ENCODE measurements at places on chromosomes 2 and 18. TPM values are rescaled to one million over a fixed set of nuclear protein-coding genes. Genes with fewer than 3 reads are reported as not detected.

- DNase-seq: no peak
Observed at GRCh38 chr18:50986360-50987087, 18.7 kb downstream of the ELAC1 start.

GRCh38 chr2:235201756-235202155 is 249.9 kb downstream of the SH3BP4 start:
- no peak for DNase-seq

DNA sequence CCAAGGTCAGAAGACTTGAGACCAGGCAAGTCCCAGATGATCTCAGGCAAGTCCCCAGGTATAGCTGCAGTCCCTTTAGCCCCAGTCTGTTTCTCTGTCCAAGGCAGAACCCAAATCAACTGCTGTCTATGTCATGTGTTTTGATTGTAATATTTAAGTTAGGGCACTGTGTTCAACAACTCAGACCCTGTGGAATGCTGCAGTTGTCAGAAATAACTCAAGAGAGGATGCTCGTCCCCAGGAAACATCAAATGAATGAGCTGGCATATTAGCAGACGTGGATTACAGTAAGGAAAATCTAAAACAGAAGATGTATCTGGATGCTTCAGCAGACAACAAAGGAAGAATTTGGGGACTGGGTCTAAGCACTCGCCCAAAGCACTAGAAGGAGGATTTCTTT is 70.1 kb downstream of the BCL11A start:
- DNase-seq: peak; percentile 87

- DNase-seq: no peak
Observed at GRCh38 chr2:181341855-181342600, 115.2 kb upstream of the ITGA4 start.

DNA sequence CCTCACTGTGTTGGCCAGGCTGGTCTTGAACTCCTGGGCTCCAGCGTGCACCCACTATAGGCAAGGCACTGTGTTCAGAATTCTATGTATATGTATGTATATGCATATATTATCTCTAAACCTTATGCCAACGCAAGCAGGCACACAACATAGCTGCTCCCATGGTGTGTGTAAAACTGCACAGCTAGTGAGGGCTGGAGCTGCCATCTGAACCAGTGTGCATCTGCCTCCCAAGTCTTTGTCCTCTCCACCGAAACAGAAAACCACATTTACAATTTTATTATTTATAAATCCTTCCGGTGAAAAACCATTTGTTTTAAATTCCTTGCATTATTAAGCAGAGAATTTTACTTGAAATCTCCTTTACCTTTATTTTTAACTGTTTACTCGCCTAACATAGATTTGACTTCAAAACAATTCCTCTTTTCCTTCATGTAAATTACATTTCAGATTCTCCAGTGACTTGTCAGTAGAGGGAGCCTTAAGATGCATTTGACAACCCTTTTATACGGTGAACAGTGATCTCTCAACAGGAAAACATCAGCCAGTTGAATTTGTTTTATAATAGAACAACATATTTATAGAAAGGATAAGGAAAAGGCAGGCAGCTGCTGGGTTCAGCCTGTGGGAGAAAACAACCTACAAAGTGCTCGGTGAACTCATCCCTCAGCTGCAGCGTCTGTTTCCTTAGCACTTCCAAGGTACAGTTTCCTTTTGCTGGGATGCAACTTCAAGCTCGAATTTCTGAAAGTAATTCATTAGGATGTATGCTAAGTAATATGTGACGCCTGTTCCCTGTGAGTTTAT is 101.2 kb downstream of the MYT1L start:
- no peak for DNase-seq

DNA sequence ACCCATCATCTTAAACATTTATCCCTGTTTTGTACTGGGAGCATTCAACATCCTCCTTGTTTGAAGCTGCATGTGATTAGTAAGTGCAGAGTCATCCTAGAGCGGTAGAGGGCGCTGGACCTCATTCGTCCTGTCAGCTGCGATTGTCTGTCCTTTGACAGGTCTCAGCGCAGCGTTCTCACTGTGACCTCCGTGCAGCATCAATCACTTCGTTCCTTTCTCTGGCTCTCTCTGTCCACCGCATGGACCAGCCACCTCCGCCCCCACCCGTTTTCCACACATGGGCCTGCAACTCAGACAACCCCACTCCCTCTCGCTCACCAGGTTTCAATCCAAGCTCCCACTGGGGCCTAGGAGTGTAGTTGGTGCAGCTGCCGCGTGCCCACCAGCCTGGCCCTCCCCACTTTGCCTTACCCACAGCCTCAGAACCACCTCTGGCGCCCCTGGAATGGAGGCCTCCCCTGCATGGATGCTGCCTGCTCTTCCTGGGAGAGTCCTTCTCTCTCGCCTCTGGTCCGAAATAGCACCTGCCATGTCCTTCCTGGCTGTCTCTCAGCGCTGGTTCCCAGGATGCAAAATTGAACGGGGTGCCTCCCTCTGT is 90.5 kb downstream of the NDUFA10 start:
- DNase-seq: peak; percentile 72

DNA sequence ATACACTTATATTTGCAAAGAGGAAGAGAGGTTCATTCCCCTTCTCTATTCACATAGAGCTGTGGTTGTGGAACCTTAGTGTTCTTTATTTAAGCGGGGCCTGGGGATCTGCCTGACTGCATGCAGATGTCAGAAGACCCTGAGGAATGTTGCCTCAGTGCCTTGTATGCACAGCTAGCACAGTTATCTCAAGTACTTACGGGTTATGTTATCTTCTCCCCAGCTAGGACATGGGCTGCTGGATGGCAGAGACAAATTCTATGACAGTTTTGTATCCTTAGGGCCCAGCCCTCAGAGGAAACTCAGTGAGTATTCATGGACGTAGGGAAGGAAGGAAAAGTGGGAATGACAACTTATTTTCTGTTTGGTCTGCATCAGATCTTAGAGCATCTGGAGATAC is 37.7 kb upstream of the RTN4 start:
- no peak for DNase-seq

- no peak for DNase-seq
Observed at GRCh38 chr2:241036964-241037421, 38.6 kb downstream of the SNED1 start.

GRCh38 chr2:13916066-13916465 is 716.5 kb upstream of the LRATD1 start:
- DNase-seq: peak; percentile 44

GRCh38 chr2:203649176-203649814 is 57.1 kb upstream of the CD28 start:
- DNase-seq: no peak

DNA sequence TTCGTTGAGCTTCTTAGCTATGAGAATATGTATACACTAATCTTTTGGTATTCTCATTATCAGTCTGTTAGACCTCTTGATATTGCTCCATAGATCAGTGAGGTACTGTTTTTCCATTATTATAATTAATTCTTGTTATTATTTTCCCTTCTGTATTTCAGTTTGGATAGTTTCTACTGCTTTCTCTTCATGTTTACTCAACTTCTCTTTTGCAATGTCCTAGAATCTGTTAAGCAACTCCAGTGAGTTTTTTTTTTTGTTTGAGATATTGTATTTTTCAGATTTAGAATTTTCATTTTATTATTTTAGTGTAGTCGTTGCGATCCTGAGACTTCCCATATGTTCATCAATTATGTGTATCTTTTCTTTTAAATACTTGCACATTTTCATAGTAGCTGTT is 260.8 kb downstream of the SETBP1 start:
- no peak for DNase-seq

GRCh38 chr18:9025091-9025838 is 77.2 kb upstream of the NDUFV2 start:
- no peak for DNase-seq

DNA sequence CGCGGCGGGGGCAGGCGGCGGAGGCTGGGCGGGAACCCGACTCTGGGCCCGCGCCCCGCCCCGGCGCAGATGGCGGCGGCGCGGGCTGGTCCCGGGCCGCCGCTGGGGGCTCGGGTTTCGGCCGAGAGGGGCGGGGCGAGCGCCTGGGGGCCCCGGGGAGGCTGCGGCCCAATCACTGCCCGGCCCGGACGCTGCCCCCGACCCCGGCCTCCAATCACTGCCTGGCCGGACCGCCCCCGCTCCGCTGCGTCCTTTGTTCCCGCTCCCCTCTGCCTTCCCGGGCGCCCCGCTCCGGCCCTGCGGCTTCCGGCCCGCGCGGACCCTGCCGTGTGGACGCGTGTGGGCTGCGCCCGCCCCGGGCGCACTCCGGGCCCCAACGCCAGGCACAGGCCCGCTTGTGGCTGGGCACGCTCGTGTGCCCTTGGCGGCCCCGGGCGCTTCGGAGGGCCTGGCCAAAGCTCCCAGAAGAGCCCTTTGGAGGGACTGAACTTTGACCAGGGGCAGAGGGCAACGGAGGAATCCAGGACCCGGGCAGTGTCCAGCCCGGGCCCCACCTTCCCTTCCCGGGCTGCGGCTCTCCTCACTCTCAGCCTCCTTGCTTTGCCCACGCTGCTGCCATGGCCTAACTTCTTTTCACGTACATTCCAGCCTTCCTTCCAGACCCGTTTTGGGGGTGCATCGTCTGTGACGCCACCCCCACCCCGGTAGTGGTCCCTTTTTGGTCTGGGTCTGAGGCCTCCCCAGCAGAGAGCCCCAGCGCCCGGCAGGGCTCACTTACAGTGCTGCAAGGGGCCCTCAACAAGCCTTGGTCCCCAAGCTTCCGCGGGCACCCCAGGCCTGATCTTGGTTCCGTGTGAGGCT is 27.1 kb upstream of the PTMA start:
- peak; percentile 95 for DNase-seq

DNA sequence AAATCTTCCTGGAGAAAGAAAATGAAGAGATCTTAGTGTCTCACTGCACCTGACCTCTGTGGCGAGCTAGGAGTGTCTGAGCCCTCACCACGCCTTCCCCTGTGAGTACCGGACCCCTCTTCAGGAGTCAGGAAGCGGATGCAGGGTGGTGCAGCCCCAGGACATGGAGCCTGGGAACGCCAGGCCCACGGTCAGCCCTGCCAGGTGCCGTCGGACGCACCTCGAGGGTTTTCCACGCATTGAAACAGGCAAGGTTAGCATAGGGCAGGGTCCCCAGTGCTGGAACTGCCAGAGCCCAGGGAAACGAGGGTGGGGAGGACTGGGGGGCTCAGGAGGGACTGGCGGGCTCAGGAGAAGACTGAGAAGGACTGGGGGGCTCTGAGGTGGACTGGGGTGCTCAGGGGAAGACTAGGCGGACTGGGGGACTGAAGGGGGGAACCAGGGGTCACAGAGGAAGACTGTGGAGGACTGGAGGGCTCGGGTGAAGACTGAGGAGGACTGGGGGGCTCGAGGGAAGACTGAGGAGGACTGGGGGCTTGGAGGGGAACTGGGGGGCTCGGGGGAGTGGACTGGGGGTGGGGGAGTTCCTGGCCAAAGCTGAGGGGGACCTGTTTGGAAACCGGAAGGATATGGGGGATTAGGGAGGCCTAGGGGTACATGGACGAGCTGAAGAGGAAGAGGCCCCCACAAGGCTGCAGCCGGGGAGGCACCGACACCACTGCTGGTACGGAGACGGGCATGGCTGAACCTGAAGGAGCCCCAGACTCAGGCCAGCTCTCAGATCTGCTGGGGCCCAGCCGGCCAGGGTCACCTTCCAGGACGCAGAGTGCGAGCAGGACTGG is 65.2 kb upstream of the SNTG2 start:
- DNase-seq: no peak

GRCh38 chr18:23593720-23594119 is 7.4 kb upstream of the NPC1 start:
- DNase-seq: no peak

- no peak for DNase-seq
Observed at GRCh38 chr18:57956491-57956890, 87.5 kb upstream of the NEDD4L start.

- no peak for DNase-seq
Observed at GRCh38 chr2:210895132-210895531, 338.7 kb downstream of the CPS1 start.

- DNase-seq: no peak
Observed at GRCh38 chr2:168679081-168679480, 123.4 kb upstream of the NOSTRIN start.

- DNase-seq: peak; percentile 89
Observed at GRCh38 chr2:128318776-128319464, at the start of gene HS6ST1. Gene HS6ST1, minus strand, starts transcription at chr2:128318868. Its CDS starts 305 bp downstream, at chr2:128318563.

GRCh38 chr2:187541086-187542085 is 12.8 kb downstream of the TFPI start:
- DNase-seq: peak; percentile 37

GRCh38 chr2:213104092-213104902 is 47.1 kb downstream of the IKZF2 start:
- DNase-seq: peak; percentile 22

- no peak for DNase-seq
Observed at GRCh38 chr2:234620018-234620417, 123.1 kb upstream of the ARL4C start.

GRCh38 chr2:207768866-207769596 is 675 bp downstream of the FZD5 start:
- no peak for DNase-seq

DNA sequence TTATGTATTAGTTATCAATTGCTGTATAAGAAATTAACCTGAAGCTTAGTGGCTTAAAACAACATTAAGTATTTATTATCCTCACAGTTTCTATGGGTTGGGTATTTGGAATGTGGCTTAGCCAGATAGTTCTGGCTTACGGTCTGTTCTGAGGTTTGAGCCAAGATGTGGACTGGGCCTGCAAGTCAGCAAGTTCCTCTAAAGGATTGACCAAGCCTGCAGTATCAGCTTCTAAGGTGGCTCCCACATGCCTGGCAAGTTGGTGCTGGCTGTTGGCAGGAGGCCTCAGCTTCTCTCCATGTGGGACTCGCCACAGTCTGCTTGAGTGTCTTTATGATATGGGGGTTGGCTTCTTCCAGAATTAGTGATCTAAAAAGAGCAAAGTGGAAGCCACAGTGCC is 45.0 kb upstream of the TCF4 start:
- no peak for DNase-seq

The PSMA8 gene
- not detected for polyA plus RNA-seq

The STPG4 gene
- not detected for polyA plus RNA-seq

The SLC4A3 gene
- 5.6 TPM for polyA plus RNA-seq

The HOXD10 gene
- polyA plus RNA-seq: 0.78 TPM

The AKAIN1 gene
- polyA plus RNA-seq: not detected

The MZT2B gene
- 80.6 TPM for polyA plus RNA-seq

The IGFBP2 gene
- 171 TPM for polyA plus RNA-seq

The ABHD1 gene
- polyA plus RNA-seq: 0.33 TPM

The PRKAG3 gene
- polyA plus RNA-seq: 32.1 TPM

The UPP2 gene
- polyA plus RNA-seq: not detected

The ZSWIM2 gene
- not detected for polyA plus RNA-seq

The ALK gene
- 0.20 TPM for polyA plus RNA-seq

The INPP5D gene
- 4.7 TPM for polyA plus RNA-seq

The FSHR gene
- polyA plus RNA-seq: 0.41 TPM

All from muscle of back (tissue), 13 donors.